NCI-H345 (cell line): ENCODE measurements at places on chromosomes 1 and 21.

DNA sequence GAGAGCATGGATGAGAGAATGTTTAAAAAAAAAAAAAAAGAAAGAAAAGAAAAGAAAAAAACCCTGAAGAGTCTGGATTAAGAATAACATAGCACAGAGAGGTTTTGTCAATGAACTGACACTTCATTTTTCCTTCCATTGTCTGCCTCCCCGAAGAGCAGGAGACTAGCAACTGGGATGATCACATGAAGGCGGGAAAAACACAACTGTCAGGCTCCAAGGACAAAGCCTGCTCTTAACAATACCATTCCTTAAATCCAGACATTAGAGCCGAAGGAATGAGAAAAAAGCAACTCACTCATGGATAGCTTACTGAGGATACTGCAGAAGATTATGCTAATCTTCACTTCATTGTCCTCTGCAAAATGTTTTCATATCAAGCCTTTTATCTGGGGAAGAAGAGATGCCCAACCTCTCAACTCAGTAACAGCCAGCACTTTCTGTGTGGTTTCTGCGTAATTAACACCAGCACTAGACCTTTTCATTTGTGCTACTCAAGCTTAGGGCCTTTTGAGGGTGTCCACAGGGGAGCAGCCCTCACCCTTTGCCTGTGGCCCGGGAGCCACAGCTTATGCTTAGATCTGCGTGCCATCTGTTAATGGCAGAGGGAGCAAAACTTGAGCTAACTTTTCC is 182.3 kb downstream of the BARHL2 start:
- DNase-seq: peak; percentile 35

DNA sequence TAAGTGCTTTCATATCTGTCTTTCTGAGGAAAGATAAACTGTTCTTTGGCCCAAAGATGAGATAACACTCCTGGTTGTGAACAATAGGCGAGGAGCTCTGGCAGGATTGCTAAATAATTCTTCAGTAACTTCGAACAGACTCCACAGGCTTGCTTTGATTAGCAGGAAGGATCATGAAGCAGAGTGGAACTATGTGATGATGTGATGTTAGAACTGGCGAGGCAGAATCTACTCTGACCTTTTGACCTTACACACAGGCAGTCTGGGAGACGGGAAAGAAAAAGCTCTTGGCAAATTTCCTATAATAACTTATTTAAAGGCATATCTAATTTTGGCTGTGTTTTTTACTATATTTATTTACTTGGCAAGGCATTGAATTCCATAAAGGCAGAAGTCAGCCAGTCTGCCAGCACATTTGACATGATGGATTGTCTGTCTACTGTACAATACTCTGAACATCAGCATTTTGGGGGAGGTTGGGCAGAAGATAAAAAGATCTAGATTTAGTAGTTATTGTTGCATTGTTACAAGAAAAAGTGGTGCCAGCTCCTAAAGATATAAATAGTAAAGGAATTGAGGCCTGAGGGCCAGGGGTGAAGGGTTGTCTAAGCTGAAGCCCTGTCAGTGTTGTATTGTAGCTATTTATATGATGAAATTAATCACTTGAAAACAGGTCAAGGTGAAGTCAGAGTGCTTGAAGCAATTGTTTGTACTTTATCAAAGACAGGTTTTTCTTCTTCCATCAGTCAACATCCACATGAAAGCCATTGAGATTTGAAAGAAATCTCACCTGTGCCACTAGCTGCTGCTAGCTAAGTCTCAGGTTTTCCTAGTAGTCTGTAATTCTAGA is 708.8 kb downstream of the LTN1 start:
- no peak for DNase-seq

- DNase-seq: no peak
Measured at GRCh38 chr1:1165900-1166421, 7.7 kb upstream of the TTLL10 start.

GRCh38 chr1:111199881-111200801 is at the start of gene DENND2D:
Gene DENND2D (minus strand): TSS chr1:111200646. CDS start chr1:111200459, 187 bp downstream.
- DNase-seq: no peak

- no peak for DNase-seq
Measured at GRCh38 chr1:4375812-4376211, 278.6 kb upstream of the AJAP1 start.

DNA sequence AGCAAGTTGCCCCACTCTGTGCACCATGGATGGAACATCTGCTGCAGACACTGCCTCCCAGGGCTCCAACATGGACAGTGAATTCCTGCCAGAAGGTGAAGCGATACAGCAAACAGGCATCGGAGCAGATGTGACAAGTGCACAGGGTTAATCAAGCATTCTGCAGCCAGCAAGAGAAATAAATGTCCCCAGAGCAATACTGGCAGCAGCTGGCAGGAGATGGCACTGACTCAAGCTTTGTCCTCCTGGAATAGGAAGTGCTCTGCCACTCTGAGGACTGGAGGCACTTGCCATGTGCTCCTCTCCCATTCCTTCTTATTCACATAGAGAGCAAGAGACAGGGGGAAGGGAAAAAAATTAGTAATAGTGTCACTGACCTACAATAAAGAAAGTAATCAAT is 402.7 kb upstream of the DAB1 start:
- DNase-seq: no peak

GRCh38 chr21:46556802-46557201 is 48.1 kb downstream of the S100B start:
- no peak for DNase-seq

- peak; percentile 72 for DNase-seq
Measured at GRCh38 chr1:54965624-54966340, 14.6 kb upstream of the TMEM61 start.

GRCh38 chr1:67948151-67949080 is 102.0 kb downstream of the DIRAS3 start:
- DNase-seq: no peak

DNA sequence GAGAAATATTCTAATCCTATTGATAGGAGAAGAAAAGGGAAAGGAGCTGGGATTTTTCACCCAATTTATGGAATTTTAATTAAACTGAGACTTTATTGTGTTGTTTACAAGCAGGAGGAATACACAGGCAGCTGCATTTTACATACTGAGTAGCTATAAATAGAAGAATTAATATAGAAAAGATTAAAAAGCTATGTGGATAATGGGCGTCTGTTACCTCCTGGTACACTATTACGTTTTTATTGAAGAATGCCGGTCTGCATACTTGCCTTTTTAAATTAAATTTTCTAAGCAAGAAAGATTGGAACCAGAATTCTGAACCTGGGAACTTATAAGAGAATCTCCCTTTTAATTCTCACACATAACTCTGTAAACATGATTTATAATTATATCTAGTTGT is 52.1 kb upstream of the CACHD1 start:
- DNase-seq: no peak

- no peak for DNase-seq
Measured at GRCh38 chr1:68129536-68130250, 79.3 kb upstream of the DIRAS3 start.

GRCh38 chr1:24255226-24255625 is 63.9 kb upstream of the GRHL3 start:
- no peak for DNase-seq

DNA sequence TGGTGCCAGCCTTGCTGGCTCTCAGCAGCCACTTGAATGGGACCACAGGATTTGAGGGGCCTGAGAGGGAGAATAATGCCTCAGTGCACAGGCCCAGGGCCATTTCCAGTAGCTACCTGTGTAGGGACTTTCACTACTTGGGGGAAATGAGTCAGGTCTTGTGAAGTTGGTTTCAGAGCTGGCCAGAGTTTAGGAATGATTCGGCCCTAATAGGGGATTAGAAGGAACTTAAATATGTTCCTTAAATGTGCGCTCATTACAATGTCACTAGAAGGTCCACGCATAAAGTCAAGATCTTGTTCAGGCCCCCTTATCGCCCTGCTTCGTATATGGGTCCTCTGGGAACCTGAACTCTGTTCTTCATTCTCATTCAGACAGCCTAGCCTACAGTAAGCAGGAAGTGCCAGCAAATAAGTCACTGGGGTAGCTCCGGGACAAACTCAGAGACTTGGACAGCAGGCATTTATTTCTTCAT is 5.6 kb upstream of the AKR1A1 start:
- DNase-seq: no peak

DNA sequence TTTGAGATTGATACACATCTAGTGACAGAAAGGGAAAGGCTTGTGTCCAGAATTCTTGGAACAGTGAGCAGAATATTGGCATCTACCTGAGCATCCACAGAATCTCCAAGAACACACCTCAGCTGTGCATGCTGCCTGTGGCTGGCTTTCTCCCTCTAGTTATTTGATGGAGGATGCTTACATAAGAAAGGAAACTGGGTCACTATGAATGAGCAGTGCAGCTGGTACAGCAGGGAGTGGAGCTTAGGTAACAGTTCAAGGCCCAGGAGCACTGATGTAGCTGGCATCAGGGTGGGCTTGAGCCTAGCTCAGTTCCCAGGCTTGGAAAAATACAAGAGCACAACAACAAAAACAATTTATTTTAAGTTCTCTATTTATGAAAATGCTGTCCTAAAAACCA is 26.3 kb downstream of the RGS8 start:
- no peak for DNase-seq

DNA sequence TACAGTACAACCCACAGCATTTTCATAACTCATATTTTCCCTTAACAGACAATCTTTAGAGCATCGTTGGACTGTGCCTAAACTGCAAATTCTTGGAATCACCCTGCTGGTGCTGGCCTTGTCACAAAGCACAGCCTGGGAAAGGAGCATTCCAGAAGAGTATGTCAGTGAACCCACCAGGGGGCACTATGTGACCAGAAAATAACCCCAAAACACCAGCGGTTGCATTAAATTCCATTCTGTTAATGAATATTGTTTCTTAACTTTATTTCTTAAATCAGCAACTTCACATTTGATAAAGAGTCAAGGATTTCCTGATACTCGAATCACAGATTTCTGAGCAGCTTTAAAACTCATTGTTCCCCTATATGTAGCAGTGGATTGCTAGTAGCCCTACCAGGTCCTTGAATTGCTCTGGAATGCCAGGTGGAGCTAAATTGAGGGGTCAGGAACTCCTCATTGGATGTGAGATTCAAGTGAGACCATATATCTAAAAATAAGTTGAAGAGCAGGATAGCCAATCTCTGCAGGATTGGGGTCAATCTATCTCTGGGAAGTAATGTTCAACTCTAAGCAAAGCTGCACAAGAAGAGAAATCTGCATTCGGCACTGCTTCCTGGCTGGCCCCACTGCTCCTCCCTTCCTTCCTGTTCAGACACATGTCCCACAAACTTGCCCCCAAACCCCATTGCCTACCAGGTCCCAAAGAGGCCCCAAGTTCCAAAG is 12.7 kb upstream of the RAB4A start:
- peak; percentile 57 for DNase-seq

- no peak for DNase-seq
Measured at GRCh38 chr1:245765230-245766000, 610.6 kb downstream of the KIF26B start.

- DNase-seq: no peak
Measured at GRCh38 chr1:19532519-19532918, 47.2 kb upstream of the CAPZB start.

- no peak for DNase-seq
Measured at GRCh38 chr1:21955058-21955457, 17.9 kb upstream of the HSPG2 start.
